ENCODE measurements at places on chromosomes 3 and 15. TPM values are rescaled to one million over a fixed set of nuclear protein-coding genes. Genes with fewer than 3 reads are reported as not detected.

GCNT3 gene
- polyA plus RNA-seq: not detected

MST1R gene
- not detected for polyA plus RNA-seq

FBXW12 gene
- not detected for polyA plus RNA-seq

IVD gene
- polyA plus RNA-seq: 32.9 TPM

FRMD5 gene
- 0.24 TPM for polyA plus RNA-seq

CPB1 gene
- polyA plus RNA-seq: not detected
